ENCODE measurements at places on chromosomes 5 and 9.

GRCh38 chr5:133854554-133854953 is 113.9 kb downstream of the C5orf15 start:
- DNase-seq: no peak

DNA sequence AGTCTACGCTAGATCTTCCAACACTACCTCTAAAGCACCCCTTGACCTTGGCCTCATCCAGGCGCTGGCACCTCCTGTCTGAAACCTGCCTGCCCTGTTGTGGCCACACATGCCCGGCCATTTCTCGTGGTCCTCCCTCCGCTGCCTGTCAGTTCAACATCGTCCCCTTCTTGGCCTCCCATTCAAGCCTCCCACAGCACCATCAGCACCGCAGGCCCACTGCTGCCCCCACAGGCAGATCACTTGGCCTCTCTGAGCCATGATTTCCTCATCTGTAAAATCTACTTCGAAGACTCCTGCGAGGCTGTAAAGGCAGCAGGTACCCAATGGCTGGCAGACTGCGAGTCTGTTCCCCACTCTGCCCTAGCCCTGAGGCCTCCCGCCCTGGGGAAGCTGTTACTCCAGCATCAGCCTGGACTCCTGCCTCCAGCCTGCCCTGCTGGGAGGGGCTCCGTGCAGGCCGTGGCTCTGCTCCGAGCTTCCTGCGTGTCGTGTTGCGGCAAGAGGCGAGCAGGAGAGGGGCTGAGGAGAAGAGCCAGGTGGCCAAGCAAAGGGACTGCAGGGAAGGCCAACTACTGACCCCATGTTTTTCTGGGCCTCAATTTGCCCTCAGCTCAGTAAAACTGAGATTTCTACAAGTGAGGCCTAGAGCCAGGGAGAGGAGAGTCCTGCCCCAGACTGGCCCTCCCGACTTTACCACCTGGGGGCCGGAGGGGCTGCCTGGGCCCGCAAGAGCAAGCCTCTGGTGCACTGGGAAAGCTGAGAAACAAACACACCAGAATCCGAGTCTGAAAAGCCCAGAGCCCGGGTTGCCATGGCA is 70.5 kb upstream of the LRRTM2 start:
- DNase-seq: no peak

DNA sequence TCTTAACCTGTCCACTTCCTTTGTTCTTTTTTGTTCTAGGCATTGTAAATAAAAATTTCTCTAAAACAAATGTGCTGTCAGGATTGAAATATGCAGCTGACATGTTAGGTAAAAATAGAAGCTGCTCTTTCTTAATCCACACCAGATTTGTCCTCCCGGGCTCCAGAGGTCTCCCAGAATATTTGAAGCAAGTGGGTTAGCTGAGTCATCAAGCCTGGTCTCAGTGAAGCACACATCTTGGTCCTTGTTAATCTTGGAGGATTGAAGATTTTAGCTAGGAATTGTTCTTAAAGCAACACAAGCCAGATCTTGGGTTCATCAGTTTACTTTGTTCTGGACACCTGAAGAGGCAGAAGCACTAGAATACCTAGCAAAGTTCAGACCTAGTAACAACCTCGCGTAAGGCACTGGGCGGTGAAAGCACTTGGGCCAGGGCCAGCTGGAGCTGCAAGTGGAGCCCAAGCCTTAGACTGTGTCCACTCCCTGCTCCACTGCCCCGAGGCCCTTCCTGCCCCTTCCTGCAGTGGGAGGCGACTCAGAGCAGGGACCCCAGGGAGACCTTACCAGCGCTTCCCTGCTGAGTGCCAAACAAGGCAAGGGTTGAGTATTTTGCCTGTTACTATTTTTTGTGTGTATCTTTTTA is 36.5 kb downstream of the HABP4 start:
- DNase-seq: no peak

DNA sequence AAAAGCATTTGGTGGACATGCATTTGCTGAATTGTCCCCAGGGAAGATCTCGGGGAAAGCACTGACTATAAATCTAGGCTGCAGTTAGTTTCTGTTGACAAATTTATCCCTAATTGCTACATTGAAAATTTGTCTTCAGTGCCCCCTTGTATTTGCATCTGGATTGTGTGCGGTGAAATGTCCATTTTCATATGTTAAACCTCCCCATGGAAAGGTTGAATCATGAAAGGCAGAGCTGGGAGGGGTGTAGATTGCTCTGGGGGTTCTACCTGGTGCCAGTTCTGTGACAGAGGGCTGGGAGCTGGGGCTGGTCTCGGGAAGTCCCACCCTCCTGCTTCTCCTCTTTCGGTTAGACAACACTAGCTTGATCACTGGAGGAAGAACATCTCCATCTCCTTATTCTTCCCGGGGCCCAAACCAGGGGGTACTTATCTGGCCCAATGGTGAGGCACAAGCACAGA is 101.9 kb downstream of the GADD45G start:
- no peak for DNase-seq

DNA sequence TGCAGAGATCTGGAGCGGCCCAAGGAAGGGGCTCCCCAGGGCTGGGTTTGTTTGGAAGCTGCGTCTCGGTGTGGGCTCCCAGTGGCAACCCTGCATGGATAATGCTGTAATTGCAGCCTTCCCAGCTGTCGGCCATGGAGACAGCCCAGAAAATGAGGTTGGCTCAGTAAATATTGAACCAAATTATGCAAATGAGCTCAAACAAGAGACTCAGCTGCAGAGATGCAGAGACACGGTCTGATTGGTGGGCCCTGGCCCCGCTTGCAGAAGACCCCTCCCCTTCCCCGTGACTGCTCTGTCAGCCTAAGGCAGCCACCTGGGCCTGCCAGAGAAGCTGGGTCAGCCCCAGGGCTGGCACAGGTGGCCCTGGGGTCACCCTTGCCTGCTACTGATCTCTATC is 75.9 kb downstream of the RAD23B start:
- DNase-seq: no peak

GRCh38 chr5:13698885-13699284 is 245.6 kb downstream of the DNAH5 start:
- no peak for DNase-seq

- no peak for DNase-seq
These were observed 1.8 kb upstream of the LHX3 start for GRCh38 chr9:136206602-136207275.

GRCh38 chr9:122325124-122325523 is 45.7 kb upstream of the PTGS1 start:
- no peak for DNase-seq

GRCh38 chr5:28301712-28302111 is 1263.3 kb upstream of the CDH9 start:
- DNase-seq: no peak

DNA sequence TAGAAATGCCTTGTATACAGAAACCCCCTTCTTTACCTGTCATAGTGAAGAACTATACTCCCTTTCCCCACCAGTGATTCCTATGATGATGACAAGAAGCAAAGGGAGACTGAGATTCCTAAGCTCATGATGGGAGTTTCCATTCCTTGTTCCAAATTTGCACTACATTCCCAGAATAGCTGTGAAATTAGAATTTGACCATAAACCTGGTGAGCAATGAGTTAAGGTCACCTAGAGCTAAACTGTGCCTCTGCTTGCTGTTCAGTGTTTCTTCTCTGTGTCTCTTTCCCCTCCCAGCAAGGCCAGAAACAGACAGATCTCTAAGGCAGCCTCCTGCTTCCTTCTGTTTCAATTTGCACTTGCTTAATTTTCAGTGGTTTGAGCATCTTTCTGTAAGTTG is 332.1 kb downstream of the PIK3R1 start:
- no peak for DNase-seq

GRCh38 chr5:127092690-127093089 is 19.4 kb upstream of the C5orf63 start:
- DNase-seq: no peak

DNA sequence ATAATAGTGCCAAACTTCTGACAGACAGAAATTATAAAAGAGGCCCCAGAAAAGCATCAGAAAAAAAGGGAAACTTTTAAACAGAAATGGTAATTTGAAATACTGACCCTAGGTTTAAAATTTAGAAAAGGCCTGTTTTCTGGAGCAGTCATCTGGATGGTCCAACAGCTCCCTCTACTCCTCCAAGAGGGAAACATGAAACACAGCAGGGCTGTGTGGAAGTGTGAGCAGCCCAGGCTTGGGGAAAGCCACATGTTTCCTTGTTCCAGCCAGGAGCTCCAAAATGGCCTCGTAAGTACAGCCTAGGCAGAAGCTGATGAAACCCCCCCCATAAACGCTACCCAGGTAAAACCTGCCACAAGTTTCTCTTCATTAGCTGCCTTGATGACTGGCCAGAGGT is 499.3 kb upstream of the ADAMTS16 start:
- DNase-seq: no peak

DNA sequence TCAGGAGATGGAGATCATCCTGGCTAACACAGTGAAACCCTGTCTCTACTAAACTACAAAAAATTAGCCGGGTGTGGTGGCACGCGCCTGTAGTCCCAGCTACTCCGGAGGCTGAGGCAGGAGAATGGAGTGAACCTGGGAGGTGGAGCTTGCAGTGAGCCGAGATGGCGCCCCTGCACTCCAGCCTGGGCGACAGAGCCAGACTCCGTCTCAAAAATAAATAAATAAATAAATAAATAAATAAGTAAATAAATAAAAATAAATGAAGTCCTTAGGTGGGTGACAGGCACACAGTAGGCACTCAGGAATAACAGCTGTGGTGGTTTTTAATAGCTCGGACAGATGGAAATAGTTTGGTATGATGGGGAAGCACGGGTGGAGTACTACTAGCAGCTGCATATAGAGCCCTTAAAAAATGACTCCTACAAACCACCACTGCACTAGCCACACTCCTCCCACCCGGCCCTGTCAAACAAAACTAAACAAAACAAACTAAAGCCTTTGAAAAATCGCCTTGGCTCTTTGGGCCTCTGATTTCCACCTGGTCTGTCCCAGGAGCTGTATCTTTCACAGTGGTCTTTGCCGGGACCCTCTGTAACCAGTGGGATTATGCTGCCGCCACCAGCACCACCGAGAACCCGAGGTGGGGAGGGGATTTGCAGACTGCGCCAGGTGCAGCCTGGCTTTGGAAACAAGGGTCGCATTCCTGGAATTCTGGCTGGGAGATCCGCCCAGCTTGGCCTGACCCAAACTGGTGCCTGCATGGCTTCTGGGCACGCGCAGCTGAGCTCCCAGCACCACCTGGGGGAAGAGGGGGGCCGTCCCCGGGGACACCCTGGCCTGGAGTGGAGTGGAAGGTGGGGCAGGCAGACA is 5.1 kb upstream of the WDR5 start:
- peak; percentile 47 for DNase-seq

DNA sequence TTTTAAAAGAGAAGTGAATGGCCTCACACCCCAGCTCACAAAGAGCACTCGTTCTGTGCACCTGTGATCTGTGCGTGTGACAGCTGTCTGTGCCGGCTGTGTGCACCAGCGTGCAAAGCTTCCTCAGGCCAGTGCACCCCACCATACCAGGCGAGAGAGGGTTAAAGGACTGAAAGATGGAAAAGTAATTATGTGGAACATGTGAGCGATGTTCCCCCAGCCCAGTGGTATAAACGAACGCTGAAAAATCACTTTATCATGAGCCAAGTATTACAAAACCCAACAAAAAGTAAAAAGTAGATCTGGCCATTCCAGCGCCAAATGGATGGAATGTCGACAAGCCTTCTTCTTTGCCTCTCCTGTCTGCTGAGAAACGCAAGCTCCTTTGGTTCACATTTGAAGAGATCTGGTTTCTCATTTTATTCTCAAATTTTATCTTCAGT is 53.7 kb downstream of the IPPK start:
- DNase-seq: no peak

DNA sequence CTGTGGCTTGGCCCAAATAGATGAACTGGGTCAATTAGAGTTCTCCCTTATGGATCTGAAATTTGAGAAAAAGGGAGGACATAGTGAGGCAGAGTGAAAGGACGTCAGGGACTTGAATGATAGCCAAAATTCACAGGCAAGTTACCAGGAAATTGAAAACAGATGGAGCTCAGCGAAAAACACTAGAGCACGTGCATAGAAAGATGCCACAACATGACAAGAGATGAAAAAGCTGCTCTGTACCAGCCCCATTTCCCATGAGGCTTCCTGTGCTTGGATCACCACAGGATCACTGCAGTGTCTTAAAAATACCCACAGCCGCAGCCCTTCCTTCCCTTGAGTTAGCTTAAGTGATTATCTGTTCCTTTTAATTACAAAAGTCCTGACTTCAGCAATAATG is 39.0 kb upstream of the HOMER1 start:
- DNase-seq: no peak

- peak; percentile 51 for DNase-seq
These were observed 35.5 kb upstream of the ADAMTSL1 start for GRCh38 chr9:18438300-18438925.

All from nephron progenitor cell (in vitro differentiated cells).